ENCODE measurements at places on chromosomes 5 and 9.

DNA sequence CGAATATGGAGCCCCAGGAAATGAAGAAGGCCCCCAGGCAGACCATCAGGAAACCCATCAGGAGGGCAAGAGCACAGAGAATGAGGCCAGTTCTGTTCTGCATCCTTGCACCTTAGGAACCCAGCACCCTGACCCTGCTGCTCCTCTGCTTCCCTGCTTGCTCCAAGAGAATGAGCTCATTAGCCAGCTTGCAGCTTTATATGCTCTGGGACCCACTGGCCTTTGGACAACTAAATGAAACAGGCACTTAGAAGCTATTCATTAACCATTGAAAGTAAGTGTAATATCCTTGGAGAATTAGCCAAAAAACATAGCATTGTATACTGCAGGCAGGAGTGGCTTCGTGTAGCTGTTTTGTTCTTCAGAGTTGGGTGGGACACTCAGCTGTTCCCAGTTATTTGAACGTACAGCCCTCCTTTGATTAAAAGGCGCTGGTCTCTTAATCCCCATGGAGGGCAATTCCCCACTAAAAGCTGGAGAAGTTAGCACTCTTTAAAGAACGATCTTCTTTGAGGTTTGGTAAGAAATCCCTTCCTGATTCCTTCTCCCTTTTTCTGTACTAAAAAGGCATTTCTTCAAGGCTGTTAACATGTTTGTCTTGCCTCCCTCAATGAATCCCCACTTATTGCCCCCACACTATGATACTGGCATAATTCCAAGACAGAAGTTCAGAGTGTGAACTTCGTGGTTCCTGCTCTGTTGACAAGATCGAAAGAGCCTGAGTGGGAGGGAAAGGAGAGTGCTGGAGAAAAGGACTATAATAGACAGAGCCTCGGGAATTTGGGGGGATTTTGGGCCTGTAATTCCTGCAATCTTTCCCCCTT lies at the start of gene TMEM252:
TSS of gene TMEM252 (minus strand) at position 172 of the 824 bp plus-strand sequence. CDS start at position 103, 69 bp downstream.
- no peak for DNase-seq

DNA sequence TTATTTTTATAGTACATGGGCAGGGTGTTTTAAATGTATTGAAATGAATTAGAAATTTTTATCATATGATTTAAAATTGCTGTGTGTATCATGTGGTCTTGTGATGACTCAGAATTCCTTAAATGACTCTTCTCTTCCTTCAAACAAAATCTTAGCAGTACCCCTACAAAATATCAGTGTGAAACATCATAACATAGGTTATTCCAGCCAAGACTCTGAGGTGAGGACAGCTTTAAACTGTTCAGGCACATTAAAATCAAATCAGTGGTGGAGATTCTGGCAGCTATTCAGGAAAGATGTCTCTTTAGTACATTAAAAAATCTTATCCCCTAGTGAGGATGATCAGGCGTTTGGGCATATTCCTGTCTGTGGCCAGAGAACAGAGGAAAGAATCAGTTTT lies 174.0 kb downstream of the MAN2A1 start:
- no peak for DNase-seq

DNA sequence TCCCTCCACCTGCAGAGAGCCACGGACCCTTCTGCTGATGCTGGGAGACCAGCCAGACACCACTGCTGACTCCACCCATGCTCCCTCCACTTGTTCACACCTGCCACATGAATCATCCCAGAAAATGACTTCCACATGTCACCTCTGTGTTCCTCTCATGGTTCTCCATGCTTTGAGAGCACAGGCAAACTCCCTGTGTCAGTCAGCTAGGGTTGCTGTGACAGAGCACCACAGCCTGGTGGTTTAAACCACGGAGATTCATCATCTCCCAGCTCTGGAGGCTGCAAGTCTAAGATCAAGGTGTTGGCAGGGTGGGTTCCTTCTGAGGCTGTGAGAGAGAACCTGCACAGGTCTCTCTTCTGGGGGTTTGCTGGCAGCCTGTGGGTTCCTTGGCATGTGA lies 381.4 kb downstream of the GADD45G start:
- no peak for DNase-seq

- no peak for DNase-seq
These were observed 504.5 kb downstream of the MAN2A1 start for GRCh38 chr5:110194191-110194590.

DNA sequence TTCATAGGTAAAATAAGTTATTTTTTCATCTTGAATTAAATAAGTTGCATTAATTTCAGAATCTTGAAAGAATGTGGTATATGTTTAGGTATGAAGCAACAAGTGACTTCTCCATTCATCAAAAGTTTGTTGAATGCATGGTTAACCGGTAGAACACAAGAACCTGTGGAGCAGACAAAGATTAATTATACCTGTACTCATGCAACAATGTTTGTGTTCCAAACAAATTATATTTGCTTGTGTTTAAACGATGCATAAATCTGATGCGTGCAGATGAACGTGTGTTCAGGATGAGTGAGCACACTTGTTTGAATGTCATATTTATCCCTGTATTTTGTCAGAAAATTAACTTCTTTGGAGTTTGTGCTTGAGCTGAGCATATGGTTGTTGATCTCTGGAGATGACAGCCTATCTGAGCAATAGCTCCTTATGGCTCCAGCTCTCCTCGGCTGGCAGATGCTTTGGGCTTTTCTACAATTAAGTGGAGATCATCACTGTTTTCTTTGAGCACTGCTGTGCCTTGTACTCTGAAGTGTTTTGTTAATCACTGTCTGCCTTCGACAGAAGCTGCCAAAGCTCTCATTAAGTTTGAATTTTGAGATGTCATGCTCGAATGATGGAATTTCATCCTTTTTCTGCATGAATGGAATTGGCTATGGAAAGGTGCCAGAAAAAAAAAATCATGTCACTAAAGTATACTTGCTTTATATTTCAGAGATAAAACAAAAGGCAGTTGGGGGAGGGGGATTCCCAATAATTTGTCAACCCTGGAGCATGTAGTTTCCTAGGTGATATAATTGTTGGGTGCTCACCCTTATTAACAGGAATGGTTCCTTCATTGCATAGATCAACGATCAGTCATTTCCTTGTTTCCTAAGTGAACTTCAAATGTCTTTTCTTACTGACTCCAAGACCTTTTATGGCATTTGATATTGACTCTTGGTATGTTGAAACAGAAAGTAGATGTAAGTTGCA lies 502.5 kb upstream of the ARRDC3 start:
- DNase-seq = no peak

- no peak for DNase-seq
These were observed 35.7 kb upstream of the SLC25A51 start for GRCh38 chr9:37939575-37940095.

DNA sequence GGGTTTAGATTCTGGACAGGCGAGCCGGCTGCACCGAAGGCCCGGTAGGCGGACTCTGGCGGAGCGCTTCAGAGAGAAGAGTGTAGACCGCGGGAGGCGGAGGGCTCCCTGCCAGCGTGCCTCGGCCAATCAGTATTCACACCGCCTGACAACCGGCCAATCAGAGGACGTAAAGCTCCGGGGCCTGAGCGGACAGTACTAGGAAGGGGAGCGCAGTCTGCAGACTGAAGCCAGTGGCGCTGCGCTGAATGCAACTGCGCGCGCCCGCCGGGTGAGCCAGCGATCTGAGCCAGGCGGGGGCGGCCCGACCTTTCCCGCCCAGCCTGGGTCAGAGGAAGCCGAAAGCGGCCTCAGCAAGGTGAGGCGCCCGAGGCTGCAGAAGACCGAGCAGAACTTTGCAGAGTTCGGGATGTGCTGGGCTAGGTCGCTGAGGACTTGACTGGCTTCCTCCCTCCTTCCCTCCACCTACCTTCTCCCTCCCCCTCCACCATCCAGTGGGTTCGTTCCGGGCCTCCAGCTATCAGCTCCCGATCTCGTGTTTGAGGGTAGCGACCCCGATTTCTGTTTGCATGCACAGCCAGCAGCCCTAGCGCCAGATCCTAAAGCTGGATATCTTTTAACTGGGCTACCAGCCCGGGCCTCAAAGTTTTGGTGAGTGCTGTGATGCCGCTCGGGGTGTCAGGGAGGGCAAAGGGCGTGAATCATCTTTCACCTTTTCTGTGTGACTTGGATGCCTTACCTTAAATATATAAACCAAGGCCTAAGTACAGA lies at the start of gene DMRT2:
TSS of gene DMRT2 (plus strand) at position 233 of the 771 bp plus-strand sequence. CDS start 1,257 bp downstream, outside the sequence.
- DNase-seq = no peak

DNA sequence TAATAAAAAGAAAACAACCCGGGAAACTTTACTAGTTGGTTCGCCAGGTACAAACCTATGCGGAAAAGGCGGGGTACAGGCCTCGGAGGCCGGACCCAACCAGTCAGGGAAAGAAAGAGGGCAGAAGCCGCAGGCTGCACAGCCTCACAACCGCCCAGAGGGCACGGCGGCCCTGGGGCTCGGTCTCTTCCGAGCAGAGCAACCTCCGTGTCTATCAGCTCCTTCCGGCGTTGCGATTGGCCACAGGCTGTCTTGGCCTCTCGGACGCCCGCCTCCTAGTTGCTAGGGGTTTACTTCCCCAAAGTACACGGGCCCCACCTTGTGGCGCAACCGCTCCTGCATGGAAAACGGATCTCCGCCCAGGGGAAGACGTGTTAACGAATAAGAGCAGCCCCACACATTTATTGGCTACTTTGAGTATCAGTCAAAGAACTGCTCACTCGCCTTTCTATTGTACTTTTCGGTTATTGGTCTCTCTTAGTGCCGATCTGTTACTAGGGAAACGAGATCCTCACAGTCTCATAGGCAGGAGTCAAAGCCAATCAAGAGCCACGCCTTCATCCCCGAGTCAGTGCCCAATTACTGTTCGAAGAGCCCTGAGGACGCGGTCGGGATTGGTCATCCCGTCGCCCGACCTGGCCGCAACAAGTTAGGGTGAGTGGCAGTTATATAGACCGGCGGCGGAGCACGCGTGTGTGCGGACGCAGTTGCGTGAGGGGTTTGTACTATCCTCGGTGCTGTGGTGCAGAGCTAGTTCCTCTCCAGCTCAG lies at the start of gene G3BP1:
TSS of gene G3BP1 (plus strand) at position 696 of the 770 bp plus-strand sequence. CDS start 14,667 bp downstream, outside the sequence.
- peak; percentile 100 for DNase-seq

GRCh38 chr9:82531795-82532194 lies 531.1 kb downstream of the RASEF start:
- no peak for DNase-seq

DNA sequence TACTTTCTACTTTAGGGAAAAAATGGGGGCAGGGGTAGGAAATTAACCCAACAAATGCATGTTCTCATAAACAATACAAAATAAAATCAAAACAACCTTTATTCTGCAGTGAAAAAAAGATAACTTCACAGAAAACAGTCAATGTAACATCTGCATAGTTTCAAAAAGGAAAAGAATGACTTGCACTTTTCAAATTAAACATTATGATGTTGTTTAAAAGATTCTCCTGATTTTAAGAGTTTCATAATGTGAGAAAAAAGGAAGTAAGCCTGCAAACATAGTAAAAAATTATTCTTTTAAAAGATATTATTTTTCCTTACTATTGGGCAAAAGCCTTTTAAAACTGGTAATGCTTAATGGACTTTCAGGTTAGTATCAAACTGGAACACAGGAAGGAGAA lies 7.6 kb downstream of the C9orf72 start:
- DNase-seq = no peak

DNA sequence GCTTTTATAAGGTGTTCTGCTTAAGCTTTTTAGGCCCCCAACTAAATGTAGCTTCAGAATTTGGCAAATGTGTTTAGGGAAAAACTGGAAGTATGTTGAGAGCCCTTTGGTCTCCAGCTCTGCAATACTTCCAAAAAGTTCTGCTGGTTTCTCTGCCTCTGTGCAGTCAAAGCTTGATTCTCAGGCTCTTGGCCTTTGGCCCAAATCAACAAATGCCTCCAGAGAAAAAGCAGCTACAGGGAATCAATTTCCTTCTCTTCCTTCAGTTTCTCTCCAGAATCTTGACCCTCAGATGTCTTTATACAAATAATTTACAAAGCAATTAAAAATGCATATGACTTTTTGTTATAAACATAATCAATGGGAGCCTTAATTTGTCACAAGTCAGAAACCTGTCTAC lies 235.7 kb downstream of the COMMD10 start:
- DNase-seq = no peak

DNA sequence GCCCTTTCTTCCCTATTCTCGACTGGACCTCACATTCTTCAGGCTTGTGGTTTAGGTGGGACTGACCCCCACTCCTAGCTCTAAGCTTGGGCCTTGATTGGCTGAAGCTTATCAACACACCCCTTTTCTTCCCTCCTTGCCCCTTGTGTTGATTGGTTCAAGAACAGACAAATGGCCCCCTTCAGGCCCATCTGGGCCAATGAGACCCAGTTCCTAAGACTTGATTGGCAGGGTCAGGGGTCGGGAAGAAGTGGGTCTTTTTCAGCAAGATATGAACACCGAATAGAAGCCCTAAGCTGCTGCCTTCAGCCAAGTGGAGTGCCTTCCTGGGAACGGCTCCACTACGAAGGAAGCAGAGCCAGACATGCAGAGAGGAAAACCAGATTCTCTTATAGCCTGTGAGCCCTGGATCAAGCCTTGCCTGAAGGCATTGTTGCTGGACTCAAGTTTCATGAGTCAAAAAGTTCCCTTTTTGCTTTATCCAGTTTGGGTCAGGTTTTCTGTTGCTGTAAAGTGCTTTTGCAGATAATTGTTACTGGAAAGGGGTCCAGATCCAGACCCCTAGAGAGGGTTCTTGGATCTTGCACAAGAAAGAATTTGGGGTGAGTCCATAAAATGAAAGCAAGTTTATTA lies 22.4 kb upstream of the NCS1 start:
- DNase-seq = no peak

DNA sequence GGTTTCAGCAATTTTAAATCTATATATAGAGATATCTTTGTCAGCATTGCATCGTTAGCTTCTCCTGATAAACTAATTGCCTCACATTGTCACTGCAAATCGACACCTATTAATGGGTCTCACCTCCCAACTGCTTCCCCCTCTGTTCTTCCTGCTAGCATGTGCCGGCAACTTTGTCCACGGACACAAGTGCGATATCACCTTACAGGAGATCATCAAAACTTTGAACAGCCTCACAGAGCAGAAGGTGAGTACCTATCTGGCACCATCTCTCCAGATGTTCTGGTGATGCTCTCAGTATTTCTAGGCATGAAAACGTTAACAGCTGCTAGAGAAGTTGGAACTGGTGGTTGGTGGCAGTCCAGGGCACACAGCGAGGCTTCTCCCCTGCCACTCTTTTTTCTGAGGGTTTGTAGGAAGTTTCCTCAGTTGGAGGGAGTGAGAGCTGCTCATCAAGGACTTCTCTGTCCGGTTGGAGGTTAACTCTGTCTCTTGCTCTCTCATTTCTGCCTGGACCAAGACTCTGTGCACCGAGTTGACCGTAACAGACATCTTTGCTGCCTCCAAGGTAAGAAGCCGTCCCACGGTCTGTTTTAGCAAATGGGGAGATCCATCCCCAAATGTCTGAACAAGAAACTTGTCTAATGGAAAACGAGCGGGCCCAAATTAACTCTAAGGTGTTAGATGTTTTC lies at the start of gene IL4:
TSS of gene IL4 (plus strand) at position 51 of the 692 bp plus-strand sequence. CDS start at position 113, 62 bp downstream.
- DNase-seq = no peak

GRCh38 chr5:97657239-97657638 lies 474.2 kb upstream of the RIOK2 start:
- DNase-seq = no peak

DNA sequence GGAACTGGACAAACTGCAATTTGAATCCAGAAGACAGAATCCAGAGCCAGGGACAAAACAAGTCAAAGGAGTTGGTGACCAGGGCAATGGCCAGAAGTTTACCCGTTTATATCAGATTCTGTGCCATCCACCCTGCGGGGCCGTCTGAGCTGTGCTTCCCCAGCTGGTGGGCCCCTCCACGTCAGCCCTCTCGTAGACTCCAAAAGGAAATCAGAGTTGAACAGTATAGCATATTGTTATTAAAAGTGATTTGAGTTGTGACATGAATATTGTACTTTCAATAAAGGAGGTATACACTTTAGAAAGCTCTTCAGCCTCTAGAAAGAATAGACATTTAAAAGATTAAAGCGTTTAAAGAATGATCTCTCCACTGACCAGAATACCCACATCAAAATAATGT lies 102.4 kb downstream of the NFIB start:
- DNase-seq = no peak

All from naive thymus-derived CD4-positive, alpha-beta T cell (primary cell).